ENCODE measurements at places on chromosomes 11 and 22. TPM values are rescaled to one million over a fixed set of nuclear protein-coding genes. Genes with fewer than 3 reads are reported as not detected.

DNA sequence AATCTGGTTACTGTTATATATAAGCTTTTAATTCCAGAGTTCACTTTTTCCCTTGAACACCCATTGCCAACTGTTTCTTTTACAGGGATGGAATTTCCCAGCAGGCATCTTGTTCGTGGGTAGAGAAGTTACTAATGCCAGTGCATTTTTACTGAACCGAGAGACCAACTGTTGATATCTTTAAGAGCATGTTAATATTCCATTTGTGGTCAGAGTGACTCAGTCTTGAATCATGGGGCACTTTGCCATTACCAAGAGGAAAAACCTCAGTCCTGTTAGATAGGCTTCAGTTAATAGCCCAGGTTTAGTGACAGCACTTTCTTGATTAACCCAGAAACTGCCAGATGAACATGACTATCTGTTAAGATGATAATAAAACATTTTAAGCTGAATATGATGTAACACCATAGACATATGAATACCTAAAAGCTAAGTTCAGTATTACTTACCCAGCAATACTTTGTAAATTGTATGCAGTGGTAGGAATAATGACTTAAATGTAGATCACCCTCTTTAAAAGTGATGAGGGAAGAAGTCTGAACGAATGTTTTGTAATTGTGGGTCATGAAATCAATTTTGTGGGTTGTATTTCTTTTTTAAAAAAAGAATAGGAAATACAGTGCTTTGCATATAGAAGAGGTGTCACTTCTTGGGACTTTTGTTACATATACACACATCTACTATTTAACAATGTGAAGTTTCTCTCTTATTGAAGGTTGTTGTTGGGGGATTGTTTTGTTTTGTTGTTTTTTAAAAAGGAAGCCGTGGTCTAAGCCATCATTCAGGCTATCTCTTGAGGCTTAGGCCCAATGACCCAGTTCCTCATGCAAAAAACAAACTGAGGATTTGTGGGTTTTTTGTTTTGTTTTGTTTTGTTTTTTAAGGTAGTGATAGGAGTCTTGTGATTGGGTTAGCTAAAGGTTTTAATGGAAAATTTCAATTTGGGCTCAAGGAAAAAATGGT is 79.2 kb upstream of the GRIK4 start:
- DNase-seq = no peak

DNA sequence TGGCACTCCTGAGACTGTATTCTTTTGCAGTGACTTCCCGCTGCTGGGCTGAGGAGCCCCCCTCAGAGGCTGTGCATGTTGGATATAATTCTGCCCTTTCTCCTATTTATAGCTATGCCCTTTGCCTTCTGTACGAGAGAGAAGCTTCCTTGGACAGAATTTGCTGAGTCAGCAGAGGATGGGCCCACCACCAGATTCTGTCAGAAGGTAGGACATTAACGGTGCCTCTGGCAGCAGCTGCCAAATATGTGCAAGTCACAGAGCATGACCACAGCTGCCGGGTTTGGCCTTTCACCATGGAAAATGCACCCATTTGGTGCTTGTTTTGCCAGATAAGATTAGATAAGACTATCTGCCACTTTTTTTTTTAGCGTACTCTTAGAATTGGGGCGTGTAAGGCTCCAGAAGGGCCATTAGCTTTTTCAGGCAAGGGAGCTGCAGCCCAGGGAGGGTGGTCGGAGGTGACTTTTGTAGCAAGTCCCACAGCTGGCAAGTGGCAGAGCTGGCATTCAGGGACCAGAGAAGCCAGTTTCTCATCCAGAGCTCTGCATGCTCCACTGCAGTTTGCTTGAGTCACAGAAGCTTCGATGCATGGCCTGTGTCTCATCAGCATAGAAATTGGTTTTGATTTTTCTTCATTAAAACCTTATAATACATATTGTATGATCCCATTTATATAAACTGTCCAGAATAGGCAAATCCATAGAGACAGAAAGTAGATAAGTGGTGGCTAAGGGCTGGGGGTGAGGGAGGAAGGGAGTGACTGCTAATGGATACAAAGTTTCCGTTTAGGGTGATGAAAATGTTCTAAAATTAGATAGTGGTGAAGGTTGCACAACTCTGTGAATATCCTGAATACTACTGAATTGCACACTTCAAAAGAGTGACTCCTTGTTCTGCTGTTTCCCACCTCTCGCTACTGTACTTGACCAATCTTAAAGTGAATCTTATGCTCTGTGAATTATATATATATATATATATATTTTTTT is 15.8 kb downstream of the UPB1 start:
- DNase-seq = no peak

DNA sequence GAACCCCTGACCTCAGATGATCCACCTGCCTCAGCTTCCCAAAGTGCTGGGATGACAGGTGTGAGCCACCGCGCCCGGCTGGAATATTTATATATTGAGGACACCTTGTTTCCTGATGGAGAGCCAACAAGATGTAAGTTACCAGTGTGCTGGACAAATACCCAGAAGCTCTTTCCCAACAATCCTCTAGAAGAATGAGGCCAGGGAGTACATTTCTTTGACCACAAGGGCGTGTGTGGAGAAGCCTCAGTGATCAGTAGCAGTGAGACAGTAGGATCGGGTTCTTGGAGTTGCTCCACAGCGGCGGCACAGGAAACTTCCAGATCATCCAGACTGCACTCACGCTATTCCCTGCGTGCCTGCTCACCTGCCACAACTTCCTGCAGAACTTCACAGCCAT is 10.3 kb upstream of the POLA2 start:
- DNase-seq = no peak

Gene DBX1
- total RNA-seq = not detected

Gene TTC36
- total RNA-seq = 0.84 TPM

DNA sequence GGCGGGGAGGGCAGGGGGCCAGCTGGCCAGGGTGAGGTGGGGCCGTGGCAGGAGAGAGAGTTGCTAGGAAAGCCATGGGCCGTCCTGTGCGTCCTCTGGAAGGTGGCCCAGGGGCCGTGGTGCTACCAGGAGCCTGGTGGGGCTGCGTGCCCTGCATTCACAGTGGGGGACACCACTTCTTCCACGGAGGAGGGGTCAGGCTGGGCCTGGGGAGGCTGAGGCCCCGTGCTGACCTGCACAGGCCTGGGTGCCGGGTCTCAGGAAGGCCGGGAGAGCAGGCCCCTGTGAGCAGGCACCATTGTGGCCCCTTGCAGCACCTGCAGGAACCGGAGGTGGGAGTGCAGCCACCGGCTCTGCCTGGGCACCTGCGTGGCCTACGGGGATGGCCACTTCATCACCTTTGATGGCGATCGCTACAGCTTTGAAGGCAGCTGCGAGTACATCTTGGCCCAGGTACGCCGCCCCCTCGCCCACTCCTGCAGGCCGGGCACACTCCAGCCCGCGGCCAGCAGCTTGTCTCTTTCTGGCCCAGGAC is 12.0 kb downstream of the MUC5B start:
- DNase-seq = no peak

Gene C11orf91
- not detected for total RNA-seq

Gene OR52E8
- total RNA-seq = not detected

DNA sequence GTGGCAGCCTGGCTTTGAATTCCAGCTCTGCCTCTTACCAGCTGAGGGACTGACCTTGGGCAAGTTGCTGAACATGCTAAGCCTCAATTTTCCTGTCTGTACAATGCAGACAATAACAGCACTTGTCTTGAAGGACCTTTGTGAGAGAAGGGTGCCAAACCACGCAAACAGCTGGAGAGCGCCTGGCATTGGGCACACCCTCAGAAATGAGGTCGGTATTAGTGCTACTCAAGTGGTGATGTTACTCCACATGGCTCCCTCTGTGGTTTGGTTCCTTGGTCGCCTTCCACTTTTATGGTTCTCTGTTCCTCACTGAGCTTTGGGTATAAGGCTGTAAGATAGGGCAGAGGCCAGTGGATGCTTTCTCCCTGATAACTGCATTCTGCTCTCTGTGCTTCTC is 8.2 kb downstream of the UBASH3B start:
- DNase-seq = no peak

Gene CHRM4
- total RNA-seq = 0.25 TPM

GRCh38 chr11:109789901-109790300 is 303.3 kb upstream of the ZC3H12C start:
- DNase-seq = no peak

DNA sequence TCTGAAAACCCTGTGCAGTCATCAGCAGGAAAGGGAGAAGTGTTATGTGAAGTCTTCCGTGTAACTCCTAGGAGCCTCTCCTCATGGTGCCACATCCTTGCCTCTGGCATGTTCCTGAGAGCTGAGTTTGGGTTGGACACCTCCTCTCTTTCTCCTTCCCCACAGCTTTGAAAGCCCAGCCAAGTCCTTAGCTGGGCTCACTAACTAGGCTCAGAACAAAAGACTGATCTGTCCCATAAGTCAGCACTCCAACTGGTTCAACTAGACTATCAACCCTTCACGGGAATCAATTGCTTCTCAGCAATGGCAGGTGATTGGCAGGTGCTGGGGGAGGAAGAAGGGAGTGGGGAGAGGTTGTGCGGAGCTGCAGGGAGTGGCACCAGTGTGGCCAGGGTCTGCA is 509.9 kb upstream of the B3GAT1 start:
- no peak for DNase-seq

Gene FIBIN
- total RNA-seq = not detected

GRCh38 chr11:1499261-1499890 is 12.8 kb upstream of the MOB2 start:
- DNase-seq = no peak

DNA sequence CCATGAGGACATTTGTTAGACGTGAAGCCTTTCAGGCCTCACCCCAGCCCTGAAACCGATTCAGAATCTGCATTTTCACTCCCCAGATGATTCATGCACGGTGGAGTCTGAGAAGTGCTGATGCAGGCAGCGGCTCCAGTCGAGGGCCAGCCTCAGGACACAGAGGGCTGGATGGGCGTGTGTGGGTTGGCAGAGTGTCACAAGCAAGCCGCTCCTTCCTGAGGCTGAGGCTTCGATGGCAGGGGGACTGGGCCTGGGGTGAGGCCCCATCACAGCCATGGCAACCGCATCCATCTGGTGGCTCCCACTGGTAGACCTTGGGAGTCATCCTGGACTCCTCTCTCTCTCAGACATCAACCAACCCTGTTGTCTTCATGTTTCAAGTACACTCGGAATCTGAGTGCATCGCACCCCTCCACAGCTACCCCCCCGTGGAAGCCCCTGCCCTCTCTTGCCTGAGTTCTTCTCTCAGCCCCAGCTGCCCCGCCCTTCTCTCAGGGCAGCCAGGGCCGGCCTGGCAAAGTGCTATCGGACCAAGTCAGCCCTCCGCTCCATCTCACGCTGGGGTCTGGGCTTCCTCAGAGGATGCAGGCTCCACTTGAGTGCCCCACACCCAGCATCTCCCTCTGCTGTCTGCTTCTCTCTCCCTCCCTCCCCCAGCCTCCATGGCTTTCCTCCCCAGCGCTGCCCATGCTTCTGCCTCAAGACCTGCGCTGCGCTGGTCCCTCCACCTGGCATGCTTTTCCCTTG is 10.6 kb downstream of the KCNC1 start:
- DNase-seq = no peak

Gene LINC01488
- not detected for total RNA-seq

Gene POLR2L
- 183 TPM for total RNA-seq

Gene PYGM
- 1.7 TPM for total RNA-seq

Gene DCUN1D5
- 110 TPM for total RNA-seq

DNA sequence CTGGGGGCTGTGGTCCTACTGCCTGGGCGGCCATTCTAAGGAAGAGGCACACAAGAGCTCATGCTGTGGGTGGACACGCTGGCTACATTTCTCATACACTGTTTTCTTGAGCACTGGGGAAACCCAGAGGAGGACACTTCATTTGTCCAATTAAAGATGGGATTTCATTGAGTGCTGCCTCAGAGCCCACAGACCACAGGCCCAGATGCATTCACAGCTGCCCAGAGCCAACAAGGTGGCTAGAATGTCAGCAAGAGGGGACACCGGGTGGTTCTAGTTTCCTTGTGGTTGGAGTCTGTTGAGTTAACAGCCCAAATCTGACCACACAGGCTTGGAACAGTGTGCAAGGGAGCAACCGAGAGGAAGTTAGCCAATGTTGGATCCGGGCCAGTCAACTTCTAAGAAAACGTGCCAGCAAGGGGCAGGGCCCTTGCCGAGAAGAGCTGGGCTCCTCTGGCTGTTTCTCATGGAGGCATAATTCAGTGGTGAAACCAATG is 35.0 kb upstream of the SORL1 start:
- DNase-seq = no peak

Gene NELL1
- not detected for total RNA-seq

GRCh38 chr11:76736773-76737495 is 46.2 kb upstream of the TSKU start:
- no peak for DNase-seq

Gene OR52I1
- total RNA-seq = not detected

- no peak for DNase-seq
Measured at GRCh38 chr22:47059701-47060161, 297.3 kb downstream of the TBC1D22A start.

DNA sequence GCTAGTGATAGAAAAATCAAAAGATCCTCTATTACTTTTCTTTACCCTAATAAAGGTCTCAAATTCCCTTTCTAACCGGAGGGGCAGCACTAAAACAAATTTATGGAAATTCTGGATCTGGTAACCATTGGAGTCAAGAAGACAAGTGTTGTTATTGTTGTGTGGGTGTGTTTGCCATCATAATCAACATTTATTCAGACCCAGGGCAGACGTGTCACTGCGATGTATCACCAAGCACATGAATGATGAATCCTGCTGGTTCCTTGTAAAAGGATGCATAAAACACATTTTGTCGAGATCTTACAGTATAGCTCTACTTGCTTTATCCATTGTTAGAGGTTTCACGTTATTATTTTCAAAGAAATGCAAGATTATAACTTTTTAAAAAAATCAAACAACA is 12.1 kb upstream of the FJX1 start:
- no peak for DNase-seq

DNA sequence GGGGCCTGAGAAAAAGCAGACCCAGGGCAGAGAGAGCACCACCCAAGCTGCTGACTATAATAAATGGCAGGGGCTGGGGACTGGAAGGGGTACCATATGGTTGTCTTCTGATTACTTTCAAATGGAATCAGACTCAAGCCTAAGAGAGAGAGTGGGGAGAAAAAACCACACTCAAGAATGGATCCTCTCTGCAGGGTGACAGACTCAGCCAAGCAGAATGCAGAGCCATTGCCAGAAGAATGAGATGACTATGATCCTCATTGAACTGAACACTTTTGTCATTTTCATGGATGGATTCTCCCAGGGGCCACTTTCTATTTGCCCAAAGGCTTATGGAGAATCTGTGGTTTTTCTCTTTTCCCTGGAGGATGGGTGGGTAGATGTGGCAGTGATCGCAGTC is 8.7 kb downstream of the UBASH3B start:
- DNase-seq = no peak

Gene DRAP1
- total RNA-seq = 106 TPM

GRCh38 chr11:57230791-57231538 is 6.1 kb downstream of the APLNR start:
- no peak for DNase-seq

Gene IFITM10
- 0.33 TPM for total RNA-seq

Data from activated T-cell treated with anti-CD3 and anti-CD28 coated beads, Interleukin-2, amount 50 U/mL, for 4 hours (primary cell).